ENCODE measurements at places on chromosomes 3 and 15.

- DNase-seq, result no peak
These were observed 143.4 kb upstream of the NR2E3 start for GRCh38 chr15:71666763-71667620.

- DNase-seq, result no peak
These were observed 392.8 kb downstream of the TIGIT start for GRCh38 chr3:114686621-114687020.

DNA sequence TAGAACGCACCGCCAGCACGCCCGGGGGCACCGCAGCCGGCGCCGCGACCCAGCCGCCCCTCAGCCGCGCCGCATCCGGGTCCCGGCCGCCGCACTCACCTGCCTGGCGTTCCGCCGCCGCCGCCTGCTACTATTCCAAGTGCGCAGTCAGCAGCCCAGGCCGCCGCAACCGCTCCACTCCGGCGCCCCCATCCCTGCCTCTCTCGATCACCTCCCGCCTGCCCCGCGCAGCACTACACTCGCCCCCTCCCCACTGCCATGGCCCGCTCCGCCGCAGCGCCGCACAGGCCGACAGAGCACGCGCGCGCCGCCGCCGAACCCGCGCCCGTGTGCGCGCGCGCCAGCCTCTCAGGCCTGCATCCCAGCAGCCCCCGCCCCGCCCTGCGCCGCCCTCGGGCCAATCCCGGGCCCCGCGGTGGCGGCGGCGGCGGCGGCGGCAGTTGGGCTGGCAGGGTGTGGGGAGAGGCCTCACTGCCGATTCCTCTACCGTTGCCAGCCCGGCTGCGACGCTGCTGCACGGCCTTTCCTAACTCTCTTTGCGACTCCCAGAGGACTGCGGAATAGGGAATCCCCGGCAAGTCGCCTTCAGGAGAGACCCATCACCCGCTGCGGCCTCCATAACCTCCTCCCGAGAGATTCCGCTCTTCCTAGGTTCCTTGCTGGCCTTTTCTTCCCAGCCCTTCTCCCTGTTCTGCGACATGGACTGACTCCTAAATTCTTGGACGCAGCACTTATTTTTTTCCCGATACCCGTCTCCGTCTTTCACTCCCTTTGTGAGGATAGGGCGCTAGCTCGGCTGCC, at the start of gene PIK3CB:
PIK3CB (minus strand) TSS at position 333 of the 801 bp plus-strand sequence. CDS start 75,585 bp downstream, outside the sequence.
- DNase-seq, result peak; percentile 84

DNA sequence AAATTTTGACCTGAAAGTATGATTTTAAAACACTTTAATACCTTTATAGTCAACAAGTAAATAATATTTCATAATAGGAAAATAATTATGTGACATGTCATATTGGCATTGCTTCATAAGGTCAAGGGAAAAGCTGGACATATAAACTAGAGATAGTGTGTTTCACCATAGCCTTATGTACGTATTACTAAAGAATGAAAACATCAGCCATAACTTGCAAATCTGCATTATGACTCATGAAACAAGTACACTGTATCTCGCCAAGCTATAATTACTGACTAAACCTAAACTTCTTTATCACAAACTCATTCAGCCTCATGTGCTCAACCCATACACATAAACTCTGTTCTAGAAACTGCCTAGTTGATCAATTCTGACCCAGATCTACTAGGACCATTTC, 950.1 kb downstream of the FHIT start:
- DNase-seq, result no peak

GRCh38 chr3:30598668-30599545, 7.5 kb upstream of the TGFBR2 start:
- DNase-seq, result no peak

GRCh38 chr15:71111950-71112349, 3.3 kb upstream of the THSD4 start:
- no peak for DNase-seq

GRCh38 chr3:197309528-197310361, 11.3 kb upstream of the DLG1 start:
- DNase-seq, result no peak

- DNase-seq, result no peak
These were observed 6.4 kb upstream of the C15orf39 start for GRCh38 chr15:75195122-75195765.

DNA sequence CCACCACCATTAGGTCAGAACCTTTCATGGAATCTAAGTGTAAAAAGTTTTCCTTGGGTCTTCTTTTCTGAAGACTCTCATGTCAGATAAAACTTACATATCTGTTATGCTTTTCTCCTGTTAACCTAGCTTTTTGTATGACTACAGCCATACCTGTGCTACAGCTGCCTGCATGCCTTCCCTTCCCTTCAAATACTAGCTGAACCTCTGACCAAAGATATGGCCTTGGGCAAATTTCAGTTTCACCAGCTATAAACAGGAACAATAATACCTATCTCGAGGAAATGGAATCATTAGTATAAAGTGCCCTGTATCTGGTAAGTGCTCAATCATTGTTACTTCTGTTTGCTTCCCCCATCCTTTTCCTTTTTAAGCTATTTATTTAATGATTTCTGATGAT, 25.0 kb downstream of the GLB1 start:
- DNase-seq, result no peak

DNA sequence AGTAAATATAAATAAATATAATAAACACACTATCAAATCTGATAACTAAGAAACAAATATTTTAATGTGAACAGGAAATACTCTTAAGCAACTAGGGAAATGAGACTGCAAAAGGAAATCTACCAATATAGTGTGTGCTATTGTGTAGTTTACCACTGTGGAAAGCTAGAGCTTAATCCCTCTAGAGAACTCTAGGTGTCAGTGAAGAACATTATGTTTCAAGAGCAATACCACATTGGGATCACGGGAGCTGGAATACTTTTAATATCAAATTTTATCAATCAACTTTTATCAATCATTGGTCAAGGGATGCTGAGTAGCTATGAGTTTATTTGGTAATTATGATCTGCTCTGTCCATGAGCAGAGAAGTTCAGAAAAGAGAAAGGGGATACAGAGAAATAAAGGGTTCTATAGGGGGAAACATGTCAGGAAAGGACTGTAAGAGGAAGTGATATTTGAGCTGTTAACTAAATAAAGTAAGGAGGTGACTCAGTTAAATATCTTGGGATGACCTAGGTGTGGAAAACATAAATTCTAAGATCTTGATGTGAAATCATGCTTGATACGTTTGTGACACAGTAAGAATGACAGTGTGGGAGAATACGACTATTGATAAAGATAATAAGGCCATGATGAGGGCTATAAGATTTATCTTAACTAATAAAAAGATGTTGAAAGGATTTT, 762.2 kb upstream of the ALCAM start:
- DNase-seq, result no peak

GRCh38 chr15:81098861-81099651, 35.0 kb upstream of the CFAP161 start:
- no peak for DNase-seq

DNA sequence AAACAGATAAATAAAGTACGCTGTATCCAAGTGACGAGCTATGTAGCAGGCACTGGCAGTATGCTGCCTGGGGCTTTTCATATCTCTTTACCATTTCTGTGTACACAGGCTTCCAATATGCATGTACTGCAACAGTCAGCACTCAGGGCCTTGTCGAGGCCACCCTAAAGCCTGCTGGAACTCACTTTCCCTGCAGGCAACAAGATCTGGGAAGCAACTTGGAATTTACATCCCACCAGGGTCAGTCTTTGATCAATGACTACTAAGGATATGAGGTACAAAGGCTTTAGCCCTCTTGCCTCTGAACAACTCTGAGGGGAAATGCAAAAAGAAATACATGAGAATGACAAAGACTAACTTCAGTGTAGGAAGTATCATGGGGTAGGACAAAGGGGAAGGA, 101.8 kb upstream of the ARL6 start:
- DNase-seq, result no peak

- DNase-seq, result no peak
These were observed 36.5 kb downstream of the GOLGA6L10 start for GRCh38 chr15:82312586-82313349.

DNA sequence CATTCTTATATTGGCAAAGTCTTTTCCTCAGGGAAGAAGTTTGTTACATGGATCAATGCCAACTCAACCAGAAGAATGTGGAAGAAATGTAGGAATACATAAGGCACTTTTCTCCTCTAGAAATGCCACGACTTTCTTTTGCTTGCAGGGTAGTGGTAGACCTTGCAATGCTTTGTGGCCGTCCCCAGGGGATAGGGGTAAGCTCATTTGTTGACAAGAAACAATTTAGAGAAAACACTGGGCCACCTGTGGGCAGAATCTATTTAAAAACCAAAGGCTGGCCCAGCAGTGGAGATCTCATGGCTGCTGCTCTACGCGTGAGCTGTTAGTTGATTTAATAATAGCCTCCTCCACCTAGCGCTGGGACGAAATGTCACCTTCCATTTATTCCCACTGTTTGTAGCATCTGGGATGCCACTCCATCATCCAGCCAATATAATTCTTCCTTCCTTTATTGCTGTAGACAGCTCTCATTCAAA, 64.6 kb upstream of the PFN2 start:
- DNase-seq, result no peak

DNA sequence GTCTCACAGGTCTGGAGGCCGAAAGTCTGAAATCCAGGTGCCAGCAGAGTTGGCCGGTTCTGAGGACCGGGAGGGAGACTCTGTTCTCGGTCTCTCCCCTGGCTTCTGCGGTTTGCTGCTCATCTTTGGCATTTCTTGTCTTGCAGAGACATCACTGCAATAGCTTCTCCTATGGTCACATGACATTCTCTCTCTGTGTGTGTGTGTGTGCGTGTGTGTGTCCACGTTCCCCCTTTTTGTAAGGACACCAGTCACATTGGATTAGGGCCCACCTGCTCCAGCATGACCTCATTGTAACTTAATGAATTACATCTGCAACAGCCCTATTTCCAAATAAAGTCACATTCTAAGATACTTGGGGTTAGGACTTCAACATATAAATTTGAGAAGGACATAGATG, 12.4 kb upstream of the ATP10A start:
- DNase-seq, result no peak

- no peak for DNase-seq
These were observed 11.4 kb downstream of the MYO5C start for GRCh38 chr15:52284164-52284563.

GRCh38 chr3:45992133-45992729, 3.4 kb downstream of the FYCO1 start:
- DNase-seq, result no peak

DNA sequence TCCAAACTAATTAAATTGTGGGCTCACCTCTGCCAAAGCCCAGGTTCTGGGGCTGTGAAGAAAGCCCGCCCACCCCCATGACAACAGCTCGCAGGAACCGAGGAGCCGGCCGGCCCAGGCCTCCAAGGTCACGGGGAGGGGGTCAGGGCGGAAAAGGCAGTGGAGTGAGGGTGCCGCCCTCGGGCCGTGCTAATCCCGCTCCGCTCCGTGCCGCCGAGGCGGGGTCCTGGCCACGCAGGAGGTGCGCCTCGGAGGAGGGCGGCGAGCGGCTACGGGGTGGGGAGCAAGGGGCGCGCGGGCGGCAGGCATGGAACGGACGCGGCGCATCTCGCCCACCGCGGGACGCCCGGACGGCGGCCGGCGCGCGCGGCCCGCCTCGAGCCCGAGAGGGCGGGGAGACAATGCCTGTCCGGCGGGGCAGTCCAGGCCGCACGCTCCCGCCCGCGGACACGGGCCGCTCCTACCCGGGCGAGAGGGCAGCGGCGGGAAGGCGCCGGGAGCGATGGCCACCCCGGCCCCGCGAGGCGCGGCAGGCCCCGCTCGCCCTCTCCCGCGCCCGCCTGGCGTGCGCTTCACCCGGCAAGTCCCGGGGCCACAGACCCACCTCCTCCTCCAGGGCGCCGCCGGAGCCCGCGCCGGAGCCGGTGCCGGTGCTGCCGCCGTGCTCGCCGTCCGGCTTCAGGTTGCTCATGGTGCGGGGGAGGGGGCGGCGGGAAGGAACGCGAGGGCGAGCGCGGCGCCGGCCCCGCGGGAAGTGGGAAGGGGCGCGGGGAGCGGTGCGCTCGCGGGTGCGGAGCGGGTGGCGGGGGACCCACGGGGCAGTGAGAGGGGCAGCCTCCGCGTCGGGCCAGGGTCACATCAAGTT, 528 bp downstream of the RBPMS2 start:
- DNase-seq, result peak; percentile 7

DNA sequence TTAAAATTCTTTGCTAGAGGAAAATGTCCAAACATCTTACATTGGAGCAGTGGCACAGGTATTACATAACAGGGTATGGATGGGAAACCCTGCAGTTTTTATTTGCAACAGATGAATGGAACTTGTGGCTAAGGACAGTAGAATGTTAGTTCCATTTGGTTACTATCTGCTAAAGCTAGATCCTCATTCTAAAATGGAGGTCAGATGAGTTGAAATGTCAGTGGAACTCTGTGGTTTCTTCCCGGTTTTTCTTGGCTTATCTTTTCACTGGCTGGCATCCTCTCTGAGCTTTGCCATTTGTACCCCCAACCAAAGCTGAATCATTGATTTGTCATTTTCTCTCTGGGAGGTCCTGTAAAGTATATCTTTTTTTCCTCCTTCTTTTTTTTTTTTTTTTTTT, 68.9 kb downstream of the ARMC8 start:
- no peak for DNase-seq

- no peak for DNase-seq
These were observed 804 bp upstream of the BRPF1 start for GRCh38 chr3:9730657-9731205.

DNA sequence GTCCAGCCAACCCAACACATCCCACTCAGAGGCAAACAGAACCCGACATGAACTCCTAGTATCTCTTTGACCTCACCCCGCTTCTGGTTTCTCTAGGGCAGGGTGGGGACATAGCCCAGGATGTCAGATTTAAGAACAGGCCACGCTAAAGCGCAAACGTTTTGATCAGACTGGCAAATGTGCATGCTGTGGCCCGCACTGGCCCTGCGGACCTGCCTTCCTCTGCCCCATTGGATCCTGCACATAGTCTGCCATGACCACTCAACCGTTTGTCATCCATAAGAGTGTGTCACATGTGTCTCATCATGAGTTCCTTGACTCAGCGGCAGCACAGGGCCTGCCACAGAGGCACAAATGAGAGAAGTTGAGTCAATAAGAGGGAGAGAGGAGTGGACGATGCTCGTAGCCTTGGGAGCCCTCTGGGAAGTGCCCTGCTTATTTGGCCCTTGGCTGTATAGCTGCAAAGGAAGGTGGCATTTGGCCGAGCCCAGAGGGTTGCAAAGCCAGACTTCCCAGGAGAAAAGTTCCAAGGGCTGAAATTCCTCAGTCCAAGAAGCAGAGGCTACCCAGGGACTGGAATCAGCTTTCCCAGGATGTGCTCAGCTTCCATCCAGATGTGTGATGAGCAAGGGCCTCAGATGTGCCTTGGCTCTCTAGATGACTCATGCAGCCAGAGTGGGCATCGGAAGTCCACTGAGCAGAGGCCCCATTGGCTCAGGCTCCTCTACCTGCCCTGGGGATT, 55.5 kb upstream of the SLCO2A1 start:
- no peak for DNase-seq

- DNase-seq, result no peak
These were observed 175.1 kb upstream of the PLSCR5 start for GRCh38 chr3:146780251-146780650.

GRCh38 chr3:12286927-12287726, 1.7 kb upstream of the PPARG start:
- no peak for DNase-seq

GRCh38 chr15:39205506-39206371, 375.1 kb upstream of the THBS1 start:
- DNase-seq, result no peak

GRCh38 chr3:143581972-143582722, 266.1 kb downstream of the SLC9A9 start:
- no peak for DNase-seq

GRCh38 chr15:63792584-63792983, 41.2 kb downstream of the HERC1 start:
- no peak for DNase-seq

GRCh38 chr3:114439284-114439683, 145.5 kb downstream of the TIGIT start:
- DNase-seq, result no peak

- DNase-seq, result no peak
These were observed 45.6 kb upstream of the FSTL1 start for GRCh38 chr3:120496278-120497002.

Data from activated T-cell treated with anti-CD3 and anti-CD28 coated beads, Interleukin-2, amount 50 U/mL, for 4 hours (primary cell).